ENCODE measurements at places on chromosomes 7 and 10.

- DNase-seq = no peak
Measured at GRCh38 chr10:30187010-30187409, 127.6 kb upstream of the JCAD start.

DNA sequence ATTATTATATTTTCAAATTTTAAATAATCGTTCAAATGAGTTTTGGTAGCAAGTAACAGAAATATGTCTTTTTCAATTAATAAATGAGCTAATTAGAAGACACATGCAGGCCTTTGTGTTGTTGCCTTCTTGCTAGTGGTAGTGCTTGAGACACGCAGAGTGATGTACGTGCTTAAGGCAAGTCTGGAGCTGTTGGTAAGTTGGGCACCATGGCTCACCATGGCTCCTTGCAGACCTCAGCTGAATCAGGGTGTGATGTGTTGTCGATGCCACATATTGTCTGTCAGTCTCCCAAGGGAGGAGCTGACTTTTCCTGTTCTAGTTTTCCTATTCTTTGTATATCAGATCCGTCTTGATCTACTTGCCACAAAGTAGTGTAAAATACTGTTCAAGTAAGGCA, 8.3 kb downstream of the CDK14 start:
- no peak for DNase-seq

- DNase-seq = no peak
Measured at GRCh38 chr10:128307820-128308219, 181.6 kb upstream of the MKI67 start.

DNA sequence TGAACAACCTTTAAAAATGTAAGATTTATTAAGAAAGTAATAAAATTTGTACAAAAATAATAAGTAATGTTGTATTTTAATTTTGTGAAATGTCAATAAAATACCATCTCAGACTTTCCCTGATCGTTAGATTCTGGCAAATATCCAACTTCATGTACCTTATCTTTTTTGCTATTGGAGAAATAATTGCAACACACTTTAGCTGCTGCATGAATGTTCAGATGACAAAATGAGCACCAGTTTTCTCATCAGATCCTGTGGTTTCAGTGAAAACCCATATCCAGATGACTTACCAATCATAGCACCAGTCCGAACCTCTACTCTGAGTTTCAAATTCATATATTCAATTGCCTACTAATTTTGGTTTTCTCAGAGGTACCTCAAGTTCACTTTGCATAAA, 69.9 kb downstream of the CASD1 start:
- no peak for DNase-seq

GRCh38 chr7:2040201-2040892, 192.4 kb downstream of the MAD1L1 start:
- no peak for DNase-seq

Measured in NCI-H2029 treated with DMSO at 0.1 percent for 48 hours (cell line).